ENCODE measurements at places on chromosomes 1 and 21. TPM values are rescaled to one million over a fixed set of nuclear protein-coding genes. Genes with fewer than 3 reads are reported as not detected.

- DNase-seq = no peak
These were observed 303.6 kb downstream of the KCNH1 start for GRCh38 chr1:210830034-210831028.

DNA sequence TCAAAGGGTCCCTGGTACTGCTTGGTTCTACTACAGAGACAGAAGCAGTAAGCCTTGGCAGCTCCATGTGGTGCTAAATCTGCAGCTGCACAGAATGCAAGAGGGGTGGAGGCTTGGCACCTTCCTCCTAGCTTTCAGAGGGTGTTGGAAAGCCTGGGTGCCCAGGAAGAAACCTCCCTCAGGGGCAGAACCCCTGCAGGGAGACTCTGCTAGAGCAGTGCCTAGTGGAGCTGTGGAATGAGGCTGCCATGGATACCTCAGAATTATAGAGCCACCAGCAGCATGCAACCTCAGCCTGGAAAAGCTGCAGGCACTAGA is 76.2 kb upstream of the TLR5 start:
- no peak for DNase-seq

GRCh38 chr1:165927169-165927568 is 99.8 kb downstream of the UCK2 start:
- no peak for DNase-seq

DNA sequence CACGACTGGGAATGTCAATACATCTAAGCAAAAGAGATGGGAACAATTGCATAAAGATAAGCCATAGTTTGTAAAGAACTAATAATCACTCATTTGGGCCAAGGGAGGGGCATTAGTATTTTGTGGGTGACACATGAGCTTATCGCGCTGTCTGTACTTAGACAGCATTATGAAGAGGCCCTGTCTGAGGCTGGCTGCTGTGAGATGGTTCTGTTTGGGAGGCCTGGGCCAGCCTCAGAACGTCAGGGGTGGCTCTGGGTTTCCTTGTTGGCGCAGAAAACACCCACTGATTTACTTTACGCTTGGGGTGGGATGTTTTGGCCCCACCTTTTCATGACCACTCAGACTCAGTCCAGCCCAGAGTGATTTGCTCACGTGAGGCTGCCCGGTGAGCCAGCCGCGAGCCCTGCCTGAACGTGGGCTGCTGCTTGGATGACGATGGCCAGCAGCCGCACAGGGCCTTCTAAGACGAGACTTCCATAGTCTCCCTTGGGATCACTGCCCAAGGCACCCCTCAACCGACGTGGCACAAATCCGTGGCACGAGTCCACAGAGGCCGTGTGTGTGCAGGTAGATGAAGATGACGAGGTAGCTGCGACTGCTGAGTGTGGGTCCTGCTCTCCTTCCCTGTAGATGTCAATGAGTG is 18.7 kb downstream of the UMODL1 start:
- DNase-seq = no peak

SYT2 gene
- not detected for polyA plus RNA-seq

LAX1 gene
- 14.0 TPM for polyA plus RNA-seq

EPHA8 gene
- polyA plus RNA-seq = not detected

- DNase-seq = no peak
These were observed 25.2 kb downstream of the GFI1 start for GRCh38 chr1:92461364-92462097.

- DNase-seq = no peak
These were observed 39.1 kb downstream of the IFI44 start for GRCh38 chr1:78688697-78689096.

S100A8 gene
- polyA plus RNA-seq = 40.3 TPM

DNA sequence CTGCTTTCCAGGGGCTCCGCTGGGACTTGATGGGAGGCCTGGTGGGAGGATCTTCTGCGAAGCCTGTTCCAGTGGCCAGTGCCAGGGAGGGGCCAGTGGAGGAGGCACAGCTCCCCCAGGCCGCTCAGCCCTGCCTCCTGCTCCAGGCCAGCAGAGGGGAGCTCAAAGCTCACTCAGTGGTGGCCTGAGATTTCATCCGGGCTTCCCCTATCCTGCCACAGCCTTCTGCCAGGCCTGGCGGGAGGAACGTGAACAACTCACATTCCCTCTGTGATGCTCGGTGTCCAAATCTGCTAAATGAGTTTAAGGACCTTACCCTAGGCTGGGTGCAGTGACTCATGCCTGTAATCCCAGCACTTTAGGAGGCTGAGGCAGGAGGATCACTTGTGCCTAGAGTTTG is 3.3 kb downstream of the CLCNKB start:
- no peak for DNase-seq

DNA sequence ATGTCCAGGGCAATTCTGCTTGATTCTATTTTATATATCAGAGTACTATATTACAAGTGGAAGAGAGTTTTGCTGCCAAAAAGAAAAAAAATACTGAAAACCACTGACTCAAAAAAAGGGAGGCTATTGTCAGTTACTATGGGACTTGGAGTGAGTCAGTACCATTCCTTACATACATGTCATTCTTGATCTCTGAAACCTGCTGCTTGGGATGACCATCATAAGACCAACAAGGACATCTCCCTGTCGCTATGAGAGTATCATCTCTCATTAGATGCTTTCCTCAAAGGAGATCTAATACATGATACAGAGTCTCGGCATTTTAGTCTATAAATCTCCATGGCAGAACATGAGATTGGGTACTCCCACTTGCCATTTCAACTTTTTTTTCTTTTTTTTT is 11.8 kb upstream of the INPP5B start:
- no peak for DNase-seq

MYCL gene
- polyA plus RNA-seq = 0.83 TPM

DNA sequence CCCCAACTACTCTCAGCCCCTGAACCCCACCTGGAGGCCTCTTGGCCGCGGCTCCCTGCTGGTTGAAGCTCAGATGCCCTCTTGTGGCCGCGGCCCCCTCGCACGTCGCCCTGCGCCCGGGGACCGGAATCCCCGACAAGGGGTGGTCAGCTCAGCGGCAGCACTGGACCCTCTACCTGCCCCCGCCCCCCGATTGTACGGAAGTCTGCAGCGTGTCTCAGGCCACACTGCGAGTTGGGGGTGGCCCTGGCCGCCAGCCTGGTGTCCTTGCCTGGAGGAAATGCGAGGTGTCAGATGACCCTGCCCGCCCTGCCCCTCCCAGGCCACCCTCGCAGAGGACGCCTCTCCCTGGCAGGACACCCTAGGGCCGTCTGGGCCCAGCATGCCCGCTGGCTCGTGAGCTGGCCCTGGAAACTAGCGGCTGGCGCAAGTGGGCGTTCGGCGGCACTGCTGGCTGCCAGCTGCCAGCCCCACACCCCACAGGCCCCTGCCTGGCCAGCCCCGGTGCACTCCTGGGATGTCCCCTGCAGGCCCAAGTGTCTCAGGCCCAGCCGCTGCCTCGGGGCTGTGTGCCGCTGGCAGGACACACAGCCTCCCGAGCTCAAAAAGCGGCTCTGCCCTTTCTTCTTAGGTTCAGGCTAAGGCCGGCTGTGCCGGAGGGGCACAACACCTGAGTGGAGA is 60.8 kb downstream of the EDN2 start:
- no peak for DNase-seq

- no peak for DNase-seq
These were observed 2.3 kb downstream of the TRIM46 start for GRCh38 chr1:155175927-155176371.

DNA sequence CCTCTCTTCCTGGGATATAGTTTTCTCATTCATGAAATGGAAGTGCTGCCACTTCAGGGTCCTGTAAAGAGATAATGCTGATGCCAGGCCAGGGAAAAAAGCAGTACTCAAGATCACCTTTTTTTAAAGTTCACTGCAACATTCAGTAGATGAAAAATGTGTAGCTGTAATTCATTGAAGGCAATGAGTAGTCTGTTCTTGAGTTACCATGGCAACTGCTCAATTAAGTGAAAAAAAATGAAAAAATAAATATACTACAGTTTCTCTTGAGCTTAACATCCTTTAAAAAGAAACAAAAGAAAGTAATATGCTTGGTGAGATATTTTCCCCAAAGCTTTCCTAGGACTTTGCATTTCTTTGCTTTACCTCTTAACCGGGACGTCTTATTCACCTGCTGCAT is 183.3 kb downstream of the AK5 start:
- no peak for DNase-seq

GRCh38 chr1:3403011-3403345 is 51.5 kb upstream of the ARHGEF16 start:
- DNase-seq = no peak

- DNase-seq = no peak
These were observed 29.0 kb downstream of the METTL18 start for GRCh38 chr1:169765580-169766331.

CLDN17 gene
- polyA plus RNA-seq = not detected

LRRC39 gene
- polyA plus RNA-seq = not detected

- DNase-seq = no peak
These were observed 22.3 kb downstream of the RGS13 start for GRCh38 chr1:192658255-192658654.

PIGR gene
- 0.25 TPM for polyA plus RNA-seq

ADGRL4 gene
- not detected for polyA plus RNA-seq

DNA sequence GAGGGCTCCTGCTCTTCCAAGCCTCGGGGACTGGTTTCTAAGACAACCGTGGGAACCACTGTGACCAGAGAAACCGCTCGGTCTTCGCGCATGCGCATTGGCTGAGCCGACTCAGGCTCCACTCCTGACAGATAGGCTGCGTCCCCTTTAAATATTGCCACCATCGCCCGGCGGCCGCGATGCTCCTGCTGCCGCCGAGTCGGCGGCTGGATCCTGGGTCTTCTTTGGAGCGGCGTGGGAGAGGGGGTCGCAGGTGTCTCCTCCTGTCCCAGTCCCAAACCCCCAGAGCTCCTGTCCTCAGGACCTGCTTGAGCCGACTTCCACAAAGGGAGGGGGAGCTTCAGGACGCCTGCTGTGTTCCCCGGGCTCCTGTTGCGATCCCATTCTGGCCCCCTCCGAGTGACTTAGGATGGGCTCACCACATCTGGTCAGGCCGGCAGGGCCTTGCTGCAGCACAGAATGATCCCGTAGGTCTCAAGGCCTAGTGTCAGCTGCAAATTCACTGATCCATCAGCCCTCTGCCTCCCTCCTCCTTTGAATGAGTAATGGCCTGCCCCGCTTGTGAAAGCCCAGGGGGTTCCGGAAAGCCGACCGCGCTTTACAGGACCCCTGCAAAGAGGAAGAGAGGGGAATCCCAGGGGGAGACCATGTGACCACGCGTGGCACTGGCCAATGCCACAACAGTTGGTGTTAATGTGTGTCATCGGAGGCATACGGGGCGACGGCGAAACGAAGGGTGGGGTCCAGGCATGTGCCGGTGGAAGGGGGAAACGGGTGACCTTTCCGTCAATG is 683.2 kb upstream of the TPTE start:
- DNase-seq = no peak

ITLN2 gene
- not detected for polyA plus RNA-seq

CELF3 gene
- not detected for polyA plus RNA-seq

DNA sequence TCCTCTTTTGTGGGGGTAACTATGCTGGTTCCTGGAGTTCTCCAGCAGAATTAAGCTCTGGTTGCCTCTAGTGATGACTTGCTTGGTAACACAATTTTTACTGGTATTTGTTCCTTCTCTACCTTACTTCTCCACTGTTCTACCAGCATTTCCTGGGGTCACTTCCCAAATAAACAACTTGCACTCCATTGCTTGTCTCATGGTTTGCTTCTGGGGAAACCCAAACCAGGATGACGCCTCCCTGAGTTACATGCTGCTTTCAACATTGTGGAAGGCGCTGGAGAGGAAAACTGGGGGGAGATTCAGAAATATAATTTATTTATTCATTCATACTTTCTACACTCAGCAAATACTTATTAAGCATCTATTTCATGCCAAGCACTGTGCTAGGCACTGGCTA is 55.3 kb upstream of the AK4 start:
- DNase-seq = no peak

DNA sequence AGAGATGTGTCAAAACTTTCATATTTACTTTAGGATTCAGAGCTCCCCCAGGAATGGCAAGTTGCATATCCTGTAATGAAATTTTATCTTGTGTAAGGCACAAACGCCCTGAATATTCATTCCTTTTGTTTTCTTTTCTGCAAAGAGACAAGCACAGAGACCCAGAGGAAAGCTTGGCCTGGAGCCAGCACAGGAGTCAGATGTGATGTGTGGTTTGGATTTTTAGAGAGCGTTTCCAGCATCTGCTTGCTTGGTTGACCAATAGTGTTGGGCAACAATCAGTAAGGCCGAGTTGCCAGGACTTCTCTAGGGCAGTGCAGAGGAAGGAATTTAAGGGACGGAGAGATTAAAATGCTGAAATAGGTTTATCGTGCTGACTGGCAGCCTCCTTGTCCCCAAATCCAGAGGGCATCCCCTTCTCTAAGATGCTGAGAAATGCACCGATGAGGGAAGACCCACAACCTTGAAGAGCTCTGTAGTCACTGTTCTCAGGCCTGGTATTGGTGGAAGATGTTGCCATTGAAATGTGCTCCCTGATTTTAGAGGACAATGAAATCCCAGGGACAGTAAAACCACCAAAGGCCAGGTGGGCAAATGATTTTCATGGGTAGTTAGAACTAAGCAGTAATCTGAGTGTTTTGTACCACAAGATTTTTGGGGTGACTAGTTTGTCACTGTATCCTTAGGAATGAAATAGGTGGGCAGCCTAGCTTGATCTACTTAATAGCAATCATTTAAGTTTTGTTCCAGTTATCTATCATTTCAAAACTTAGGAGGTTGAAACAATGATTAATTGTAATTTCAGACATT is 37.9 kb upstream of the RHOU start:
- no peak for DNase-seq

- no peak for DNase-seq
These were observed 121.2 kb downstream of the NRIP1 start for GRCh38 chr21:14943616-14944015.

LAMC2 gene
- polyA plus RNA-seq = not detected

DNA sequence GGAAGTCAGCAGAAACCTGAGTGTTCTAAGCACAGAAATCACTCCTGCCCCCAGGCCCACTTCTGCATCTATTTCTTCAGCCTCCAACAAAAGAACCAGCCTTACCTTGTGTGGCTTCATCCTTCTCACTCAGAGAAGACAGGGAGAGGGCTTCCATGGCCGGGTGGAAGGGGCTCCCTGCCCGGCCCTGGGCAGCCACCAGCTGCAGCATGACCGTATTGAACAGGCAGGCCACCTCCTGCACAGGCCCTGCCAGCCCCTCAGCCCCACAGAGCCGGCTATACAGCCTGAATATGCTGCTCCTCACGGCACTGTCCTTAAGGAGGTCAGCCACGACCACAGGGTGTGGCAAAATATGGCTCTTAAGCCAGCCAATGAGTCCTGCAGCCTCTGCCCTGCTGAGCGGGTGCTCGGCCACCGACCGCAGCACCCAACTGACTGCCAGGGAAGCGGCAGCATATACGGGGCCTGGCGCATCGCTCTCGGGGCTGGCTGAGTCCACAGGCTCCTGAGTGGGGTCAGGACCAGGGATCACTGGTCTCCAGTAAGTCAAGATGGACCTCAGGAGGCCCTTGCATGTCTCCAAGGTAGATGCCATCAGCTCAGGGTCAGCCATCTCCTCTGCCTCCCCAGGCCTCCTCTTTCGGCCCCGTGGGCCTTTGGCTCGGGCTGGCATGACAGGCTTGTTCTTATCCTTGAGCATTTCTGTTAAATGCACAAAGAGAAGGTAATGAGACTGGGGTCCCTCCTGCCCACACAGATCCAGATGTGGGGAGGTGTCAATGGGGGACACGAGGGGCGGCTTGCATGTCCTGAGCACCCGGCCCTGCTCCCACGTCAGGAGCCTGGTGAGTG is 17.9 kb downstream of the MRAP start:
- DNase-seq = no peak

GRCh38 chr1:17768651-17769241 is 13.6 kb downstream of the ACTL8 start:
- DNase-seq = no peak

Data from immature natural killer cell (primary cell).